Activated T-cell treated with anti-CD3 and anti-CD28 coated beads for 24 hours (primary cell): ENCODE measurements at places on chromosomes 4 and X.

DNA sequence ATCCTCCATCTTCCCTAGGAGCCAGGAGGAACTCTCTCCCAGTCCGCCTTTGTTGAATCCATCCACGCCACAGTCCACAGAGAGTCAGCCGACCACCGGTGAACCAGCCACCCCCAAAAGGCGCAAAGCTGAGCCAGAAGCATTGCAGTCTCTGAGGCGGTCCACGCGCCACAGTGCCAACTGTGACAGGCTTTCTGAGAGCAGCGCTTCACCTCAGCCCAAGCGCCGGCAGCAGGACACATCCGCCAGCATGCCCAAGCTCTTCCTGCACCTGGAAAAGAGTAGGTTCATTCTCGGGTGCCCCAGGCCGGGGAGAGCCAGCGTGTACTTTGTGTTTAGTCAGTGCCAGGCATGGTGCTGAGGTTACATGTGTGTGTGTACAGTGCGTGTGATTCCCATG is 7.4 kb downstream of the MSL3 start:
- no peak for DNase-seq

GRCh38 chrX:71615954-71616353 is 2.4 kb downstream of the CXCR3 start:
- DNase-seq: no peak

GRCh38 chr4:110515676-110516075 is 39.7 kb downstream of the ENPEP start:
- no peak for DNase-seq

GRCh38 chr4:53011259-53011905 is 149.3 kb downstream of the RASL11B start:
- no peak for DNase-seq

DNA sequence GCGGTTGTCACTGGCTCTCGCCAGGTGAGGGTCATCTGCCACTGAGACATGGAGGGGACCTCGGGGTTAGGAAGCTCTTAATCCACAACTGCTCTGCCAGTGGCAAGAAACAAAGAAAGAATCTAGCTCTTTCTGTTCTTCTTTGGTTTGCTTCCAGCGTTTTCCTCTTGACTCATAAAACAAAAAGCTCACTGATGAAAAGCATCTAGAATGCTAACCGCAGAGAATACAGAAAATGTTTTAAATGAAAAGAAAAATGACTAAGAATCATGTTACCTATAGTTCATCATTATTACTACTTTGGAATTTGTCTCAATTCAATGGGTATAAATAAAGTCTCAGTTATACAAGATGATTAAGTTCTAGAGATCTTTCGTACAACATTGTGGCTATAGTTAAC is 274.8 kb upstream of the TENM3 start:
- no peak for DNase-seq

GRCh38 chr4:89939994-89940393 is 45.3 kb downstream of the MMRN1 start:
- no peak for DNase-seq

DNA sequence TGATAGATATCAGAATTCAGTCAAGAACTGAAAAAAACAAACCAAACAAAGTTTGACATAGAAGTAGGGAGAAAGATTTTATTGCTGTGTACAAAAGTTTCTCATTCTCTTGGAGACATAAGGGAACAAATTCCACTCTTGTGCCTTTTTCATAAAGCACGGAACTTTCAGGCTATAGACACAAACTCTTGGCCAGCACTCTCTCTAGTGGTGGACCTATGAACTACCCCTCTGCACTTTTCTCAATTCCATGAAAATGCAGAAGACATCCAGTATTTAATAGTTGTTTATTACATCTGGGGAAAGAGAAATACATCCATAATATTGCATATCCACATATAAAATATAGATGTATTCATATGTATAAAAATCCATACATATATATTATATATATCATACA is 291.6 kb upstream of the HS3ST1 start:
- DNase-seq: no peak

- no peak for DNase-seq
Measured at GRCh38 chr4:90951037-90951436, 823.8 kb downstream of the CCSER1 start.

DNA sequence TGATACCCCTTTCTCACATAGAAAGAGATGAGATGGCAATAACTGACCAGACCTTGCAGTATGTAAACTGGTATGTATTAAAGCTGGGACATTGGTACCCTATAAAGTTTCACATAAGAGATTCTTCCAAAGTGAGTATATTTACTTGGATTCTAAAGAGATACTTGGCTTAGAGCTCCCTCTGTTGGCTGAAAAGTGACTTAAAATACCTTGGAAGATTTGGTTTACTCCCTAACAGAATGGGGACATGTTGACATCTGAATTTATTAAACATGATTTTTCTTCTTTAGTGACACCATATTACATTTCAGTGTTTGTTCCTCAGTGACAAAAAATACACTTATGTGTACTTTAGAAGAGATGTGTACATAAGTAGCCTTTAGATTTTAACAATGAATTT is 47.9 kb upstream of the RGN start:
- DNase-seq: peak; percentile 1

GRCh38 chrX:21741869-21742701 is 15.8 kb downstream of the SMPX start:
- no peak for DNase-seq

DNA sequence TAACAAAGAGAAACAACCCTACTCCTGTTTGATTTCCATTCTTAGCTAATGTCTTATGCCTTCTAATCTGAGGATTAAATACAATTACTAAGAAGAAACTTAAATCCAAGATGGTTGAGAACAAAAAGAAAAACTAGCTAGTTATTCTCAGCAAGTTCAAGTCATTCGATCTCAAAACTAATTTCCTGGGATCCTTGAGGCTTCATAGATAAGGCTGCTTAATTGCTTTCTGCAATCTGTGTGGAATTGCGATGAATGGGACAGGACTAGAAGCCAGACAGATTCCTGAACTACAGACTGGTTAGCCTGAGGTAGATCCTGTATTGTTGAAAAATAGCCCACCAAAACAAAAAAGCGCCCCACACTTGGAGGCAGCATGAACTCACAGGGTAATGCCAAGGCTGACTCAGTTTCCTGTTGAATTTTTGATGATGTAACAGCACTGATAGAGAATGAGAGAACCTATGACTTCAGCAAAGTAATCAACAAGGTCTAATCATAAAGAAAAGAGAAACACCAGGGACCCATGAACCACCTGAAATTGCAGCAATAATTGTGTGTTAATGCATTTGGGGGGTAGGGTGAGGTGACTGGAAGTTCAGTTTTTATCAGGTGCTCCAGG is 33.9 kb downstream of the KLHL15 start:
- DNase-seq: no peak

DNA sequence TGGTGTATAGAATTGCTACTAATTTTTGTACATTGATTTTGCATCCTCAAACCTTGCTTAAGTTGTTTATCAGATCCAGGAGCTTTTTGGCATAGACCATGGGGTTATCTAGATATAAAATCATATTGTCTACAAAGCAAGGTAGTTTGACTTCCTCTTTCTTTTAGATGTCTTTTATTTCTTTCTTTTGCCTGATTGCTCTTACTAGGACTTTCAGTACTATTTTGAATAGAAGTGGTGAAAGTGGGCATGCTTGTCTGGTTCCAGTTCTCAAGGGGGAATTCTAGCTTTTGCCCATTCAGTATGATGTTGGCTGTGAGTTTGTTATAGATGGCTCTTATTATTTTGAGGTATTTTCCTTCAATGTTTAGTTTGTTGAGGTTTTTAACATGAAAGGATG is 187.9 kb upstream of the LCORL start:
- DNase-seq: no peak

DNA sequence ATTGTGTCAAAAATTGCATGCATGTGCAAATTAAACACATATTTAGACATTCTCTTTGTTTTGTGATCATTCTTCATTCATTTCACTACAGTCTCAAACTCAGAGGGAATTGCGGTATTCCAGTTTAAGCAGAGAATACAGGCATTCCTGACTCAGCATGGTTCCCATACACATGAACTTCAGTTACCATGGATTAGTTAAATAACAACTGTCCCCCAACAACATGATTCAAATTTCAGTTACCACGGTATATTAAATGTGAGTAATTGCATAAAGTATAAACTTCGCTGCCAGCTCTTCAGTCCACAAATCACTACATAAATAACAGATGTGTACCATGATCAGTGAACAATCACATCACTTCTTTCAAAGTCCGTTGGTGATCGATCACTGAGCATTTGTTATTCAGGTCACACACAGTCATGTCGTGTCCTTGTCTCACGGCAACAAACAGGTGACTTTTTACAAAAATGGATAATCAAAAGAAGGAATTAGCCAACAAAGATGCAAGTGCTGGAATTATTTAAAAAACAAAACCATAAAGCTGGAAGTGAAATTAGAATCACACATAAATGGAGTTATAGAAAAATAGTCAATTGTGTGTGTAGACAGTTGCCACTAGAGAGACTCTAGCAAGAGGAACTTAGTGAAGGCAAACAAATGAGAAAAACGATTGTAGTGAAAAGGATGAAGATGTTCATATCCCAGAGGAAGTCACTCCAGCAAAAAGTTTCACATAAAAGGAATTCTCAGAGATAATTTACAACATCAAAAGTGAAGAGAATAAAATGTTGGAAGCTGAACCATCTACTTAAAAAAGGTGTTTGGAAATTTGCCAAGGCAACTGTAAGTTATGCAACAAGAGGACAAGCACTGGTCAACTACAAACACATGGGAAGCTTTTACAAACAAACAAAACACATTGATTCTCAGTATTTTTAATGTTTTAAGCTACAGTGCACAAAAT is 138.6 kb upstream of the SMARCAD1 start:
- DNase-seq: no peak

- no peak for DNase-seq
Measured at GRCh38 chr4:73621357-73621756, 1.1 kb upstream of the RASSF6 start.

DNA sequence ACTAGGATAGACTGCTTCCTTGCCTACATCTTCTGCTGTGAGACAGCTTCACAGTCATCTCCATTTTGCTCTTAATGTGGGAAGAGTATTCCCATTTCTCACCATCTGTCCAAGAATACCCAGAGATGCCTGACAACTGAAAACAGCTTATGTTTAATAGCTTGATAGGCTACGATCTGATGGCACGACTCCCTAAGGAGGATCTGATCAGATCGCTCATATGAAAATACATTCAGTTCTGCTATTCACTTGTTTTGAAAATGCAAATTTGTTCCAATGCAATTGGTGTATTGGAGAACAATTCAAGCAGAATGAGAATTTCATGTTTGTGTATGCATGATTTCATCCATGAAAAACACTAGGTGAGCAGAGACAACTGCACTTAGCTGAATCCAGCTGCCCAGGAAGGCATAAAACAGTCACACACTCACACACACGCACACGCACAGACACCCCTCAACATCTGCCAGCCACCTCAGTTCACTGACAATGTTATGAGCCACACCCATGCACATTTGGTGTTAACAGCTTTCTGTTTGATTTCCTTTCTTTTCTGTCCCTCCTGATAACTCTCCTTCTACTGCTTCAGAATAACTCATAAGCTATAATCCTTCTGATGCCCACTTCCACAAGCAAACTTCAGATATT is 29.6 kb downstream of the TRIML1 start:
- no peak for DNase-seq

- no peak for DNase-seq
Measured at GRCh38 chr4:148017801-148018200, 285.9 kb downstream of the ARHGAP10 start.

GRCh38 chrX:57915680-57916079 is 5.4 kb upstream of the ZXDA start:
- DNase-seq: no peak

- peak; percentile 76 for DNase-seq
Measured at GRCh38 chrX:2690856-2691542, at the start of gene CD99. Gene CD99, plus strand, starts transcription at chrX:2691295. Its CDS starts 66 bp downstream, at chrX:2691361.

DNA sequence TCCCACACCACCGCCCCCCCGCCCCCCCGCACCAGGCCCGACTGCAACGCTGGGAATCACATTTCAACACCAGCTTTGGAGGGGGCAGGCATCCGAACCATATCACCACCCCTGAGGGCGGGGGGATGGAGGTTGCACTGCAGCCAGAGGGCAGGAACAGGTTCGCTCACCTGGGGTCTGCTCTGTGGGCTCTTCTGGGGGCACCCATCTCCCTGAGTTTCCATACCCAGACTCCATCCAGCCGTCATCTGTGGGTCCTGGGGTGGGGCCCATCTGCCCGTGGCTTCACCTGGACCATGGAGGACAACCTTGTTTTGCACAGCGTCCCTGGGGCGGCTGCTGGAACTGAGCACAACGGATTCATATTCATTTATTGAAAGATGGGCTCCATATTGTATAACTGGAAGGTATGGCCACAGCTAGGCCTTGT is 6.9 kb downstream of the PSAPL1 start:
- DNase-seq: no peak
